NCI-H1694 treated with DMSO at 0.1 percent for 48 hours (cell line): ENCODE measurements at places on chromosomes 4 and X.

- DNase-seq: no peak
These were observed 338.6 kb upstream of the PUDP start for GRCh38 chrX:7486505-7486904.

DNA sequence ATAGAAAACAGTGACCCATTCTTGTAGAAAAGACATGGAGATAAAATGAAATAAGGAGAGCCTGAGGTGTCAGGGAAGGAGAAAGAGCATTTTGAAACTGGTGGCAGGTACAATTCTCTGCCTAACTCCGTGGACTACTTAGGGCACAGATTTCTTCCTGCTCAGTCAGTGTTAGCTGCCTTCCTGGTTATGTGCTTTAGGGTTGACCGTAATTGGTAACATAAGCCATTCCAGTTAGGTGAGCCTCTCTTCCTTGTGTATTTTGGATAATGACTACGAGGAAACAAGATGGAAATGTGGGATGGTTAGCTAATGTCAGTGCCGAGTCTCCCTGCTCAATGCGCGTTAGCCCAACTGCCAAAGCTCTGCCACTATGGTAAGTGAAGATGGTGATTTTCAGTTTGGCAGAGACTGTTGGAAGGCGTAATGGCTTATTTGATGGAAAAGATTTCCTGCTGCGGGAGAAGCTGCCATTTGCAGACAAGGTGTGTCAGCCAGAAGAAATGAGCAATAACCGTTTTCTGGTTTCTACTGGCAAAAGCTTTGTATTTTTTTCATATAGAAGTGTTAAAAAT, 174.1 kb downstream of the CBR4 start:
- DNase-seq: no peak

DNA sequence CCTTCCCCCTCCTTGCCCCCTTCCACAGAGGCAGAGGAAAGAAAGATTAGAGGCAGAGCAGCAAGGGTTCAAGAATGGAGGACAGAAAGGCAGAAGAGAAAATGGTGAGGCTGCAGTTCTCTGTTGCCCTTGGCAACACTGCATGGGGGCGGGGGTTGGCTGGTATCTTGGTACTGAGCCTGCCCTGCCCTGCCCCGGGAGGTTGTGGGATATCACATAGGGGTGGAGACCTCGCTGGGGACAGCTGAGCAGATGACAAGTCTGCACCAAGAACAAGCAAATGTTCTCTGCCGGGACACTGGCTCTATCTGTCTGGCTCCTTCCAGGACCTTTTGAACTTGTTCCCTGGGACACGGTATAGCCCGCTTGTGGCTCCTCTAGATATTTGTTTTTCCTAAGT, 39.8 kb downstream of the NHS start:
- no peak for DNase-seq

DNA sequence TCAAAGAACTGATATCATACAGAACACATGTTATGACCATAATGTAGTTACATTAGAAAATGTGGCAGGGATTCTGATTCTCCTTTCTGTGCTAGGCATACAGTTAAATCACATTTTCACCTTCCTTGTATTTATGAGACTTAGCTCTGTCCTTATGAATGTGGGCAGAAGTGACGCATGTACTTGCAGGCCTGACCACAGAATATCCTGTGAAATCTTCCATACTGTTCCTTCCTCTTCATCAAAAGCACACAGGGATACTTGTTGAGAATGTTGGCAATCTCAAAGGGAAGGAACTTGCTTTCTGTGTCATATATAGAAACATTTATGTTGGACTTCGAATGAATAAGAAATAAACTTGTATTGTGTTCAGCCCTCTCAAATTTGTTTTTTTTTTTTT, 17.2 kb upstream of the MYOZ2 start:
- DNase-seq: no peak

GRCh38 chrX:5632061-5632614, 596.5 kb downstream of the NLGN4X start:
- no peak for DNase-seq

DNA sequence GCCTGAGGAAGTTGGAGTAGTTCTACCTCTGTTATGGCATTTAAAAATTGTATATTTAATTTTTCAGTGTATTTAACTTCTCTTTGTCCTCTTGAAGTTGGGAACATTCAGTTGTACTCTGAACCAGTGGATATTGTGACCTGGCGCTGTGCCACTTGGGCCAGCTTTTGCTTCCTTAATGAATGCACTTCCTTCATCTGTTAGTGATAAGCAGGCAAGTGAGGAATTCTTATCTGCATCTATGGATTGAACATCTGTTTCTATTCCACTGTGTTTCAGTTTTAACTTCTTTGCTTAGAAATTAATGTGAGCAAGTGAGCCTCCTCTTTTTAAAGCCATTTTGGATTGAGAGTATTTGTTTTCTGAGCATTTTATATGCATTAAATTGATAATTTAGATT, 128.3 kb downstream of the UCHL1 start:
- no peak for DNase-seq

DNA sequence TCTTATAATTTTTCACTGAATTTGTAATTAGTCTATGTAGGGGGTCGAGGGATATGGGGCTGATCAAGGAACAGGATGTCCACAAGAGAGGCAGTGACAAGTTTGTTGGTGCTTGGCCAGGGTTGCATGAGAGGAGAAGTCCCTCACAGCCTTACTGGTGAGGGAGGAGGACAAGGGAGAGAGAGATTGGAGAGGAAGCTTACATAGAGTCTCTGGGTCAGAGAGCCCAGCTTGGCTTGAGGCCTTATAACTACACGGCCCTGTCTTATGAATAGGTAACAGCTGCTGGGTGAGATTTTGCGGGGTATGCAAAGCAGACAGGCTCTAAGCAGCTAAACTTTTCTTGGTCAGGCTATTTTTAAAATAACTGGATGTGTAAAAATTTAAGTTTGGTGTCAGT, 37.9 kb upstream of the OTUD4 start:
- DNase-seq: no peak

DNA sequence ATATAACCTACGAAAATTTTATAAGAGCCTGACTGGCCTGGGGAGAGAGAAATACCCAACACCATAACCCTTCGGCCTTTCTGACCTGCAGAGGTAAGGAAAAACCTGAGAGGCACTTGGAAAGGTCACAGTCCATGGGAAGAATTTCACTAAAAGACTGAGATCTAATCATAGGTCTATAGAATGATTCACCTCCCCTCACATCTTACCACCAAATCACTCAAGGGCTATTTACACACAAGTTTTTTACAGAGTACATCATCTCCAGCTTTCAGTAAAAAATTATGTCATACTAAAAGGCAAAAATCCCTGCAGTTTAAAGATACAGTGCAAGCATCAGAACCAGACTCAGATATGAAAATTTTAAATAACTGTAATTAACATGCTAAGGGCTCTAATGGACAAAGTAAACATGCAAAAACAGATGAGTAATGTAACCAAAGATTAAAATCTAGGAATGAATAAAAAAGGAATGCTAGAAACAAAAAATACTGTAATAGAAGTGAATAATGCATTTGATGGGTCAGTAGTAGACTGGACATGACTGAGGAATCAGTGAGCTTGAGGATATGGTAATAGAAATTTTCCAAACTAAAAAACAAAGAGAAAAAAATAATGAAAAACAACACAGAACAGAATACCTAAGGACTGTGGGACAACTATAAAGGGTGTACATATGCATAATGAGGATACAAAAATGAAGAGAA, 32.1 kb upstream of the SLC16A2 start:
- no peak for DNase-seq

GRCh38 chr4:143302536-143302935, 34.1 kb upstream of the GAB1 start:
- DNase-seq: no peak

- no peak for DNase-seq
These were observed 234.6 kb downstream of the SLC7A11 start for GRCh38 chr4:138007572-138007971.

GRCh38 chr4:173501592-173502150, 28.4 kb downstream of the HAND2 start:
- no peak for DNase-seq

- DNase-seq: no peak
These were observed 29.0 kb downstream of the PDHA1 start for GRCh38 chrX:19372547-19373331.

- DNase-seq: no peak
These were observed 101.4 kb upstream of the FAT1 start for GRCh38 chr4:186825069-186825468.

DNA sequence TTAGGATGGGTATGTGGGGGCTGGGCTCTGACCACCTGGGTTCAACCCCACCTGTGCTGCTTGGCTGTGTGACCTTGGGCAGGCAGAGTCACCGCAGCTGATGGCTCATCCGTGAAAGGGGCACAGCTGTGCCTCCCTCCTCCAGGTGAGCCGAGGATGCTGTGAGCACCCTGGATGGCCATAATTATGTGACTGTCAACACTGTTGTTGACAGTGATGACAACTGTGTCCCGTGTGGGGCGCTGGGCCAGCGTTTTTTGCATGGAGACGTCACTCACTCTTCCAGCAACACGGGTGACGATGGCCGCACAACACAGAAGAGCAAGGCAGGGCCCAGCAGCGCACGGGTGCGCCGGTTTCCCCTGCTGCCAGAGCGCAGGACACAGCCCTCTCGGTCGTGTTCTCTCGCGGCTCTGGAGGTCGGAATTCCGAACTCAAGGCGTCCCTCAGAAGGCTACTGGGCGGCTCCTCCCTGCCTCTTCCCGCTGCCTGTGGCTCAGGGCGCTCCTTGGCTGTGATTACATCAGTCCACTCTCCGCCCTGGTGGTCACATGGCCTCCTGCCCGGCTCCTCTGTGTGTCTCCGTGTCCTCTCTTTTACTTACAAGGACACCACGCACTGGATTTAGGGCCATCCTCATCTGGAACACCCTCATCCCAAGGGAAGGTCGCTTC, 1.3 kb downstream of the SH3TC1 start:
- DNase-seq: no peak

DNA sequence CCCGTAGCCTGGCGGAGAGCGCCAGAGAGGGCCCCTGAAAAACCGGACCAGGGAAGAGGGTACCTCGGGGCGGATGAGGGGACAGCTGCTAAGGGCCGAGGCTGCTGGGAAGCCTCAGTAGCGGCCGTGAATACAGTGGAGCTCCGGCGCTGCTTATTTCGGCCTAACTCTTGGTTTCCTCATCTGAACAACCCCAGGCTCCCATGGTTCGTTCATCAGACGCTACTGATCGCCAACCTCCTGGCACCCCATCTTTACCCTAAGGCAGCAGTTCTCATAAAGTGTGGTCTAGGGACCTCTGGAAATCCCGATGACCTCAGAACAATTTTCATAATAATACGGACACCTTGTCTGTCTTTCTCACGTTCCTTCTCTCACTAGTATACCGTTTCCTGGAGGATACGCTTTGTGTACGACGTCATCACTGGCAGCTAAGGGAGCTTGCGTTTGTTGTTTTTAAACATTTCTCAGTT, 645 bp upstream of the RAB28 start:
- DNase-seq: no peak

DNA sequence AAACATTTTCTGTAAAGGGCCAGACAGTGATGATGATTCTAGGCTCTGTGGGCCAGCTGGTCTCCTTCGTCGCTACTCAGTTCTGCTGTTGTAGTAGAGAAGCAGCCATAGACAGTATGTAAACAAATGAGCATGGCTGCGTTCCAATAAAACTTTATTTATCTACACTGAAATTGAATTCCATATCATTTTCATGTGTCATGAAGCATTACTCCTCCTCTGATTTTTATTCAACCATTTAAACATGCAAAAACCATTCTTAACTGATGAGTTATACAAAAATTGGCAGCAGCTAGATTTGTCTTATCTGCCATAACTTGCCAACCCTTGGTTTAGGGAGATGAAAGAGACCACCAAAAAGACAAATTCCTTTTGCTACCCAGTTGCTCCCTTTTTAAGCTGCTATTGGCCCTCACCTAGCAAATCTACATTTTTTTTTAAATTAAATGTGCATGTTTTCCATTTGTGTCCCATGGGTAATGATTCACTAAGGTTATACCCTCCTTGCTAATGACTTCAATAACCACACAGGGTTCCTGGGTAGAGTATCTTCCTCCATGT, 309.9 kb downstream of the DHX15 start:
- DNase-seq: no peak

GRCh38 chr4:77196866-77197265, 39.9 kb downstream of the CCNG2 start:
- DNase-seq: no peak

- DNase-seq: no peak
These were observed 6.3 kb downstream of the FNIP2 start for GRCh38 chr4:158775091-158775651.

DNA sequence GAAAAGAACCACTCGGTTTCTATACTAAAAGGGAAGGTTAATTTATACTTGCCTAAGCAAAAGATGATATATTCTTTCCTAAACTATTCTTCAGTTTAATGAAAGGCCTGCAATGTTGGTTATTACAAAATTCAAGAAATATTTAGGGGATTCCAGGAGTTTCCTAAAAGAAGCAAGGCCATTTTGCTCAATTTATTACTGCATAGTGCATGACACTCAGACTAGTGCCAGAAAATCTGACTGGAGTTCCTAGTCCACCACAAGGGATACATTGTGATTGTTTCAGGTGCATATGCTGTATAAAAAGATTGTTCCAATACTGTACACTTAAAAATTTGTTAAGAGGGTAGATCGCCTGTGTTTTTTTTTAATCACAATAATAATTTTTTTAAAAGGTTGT, 78.7 kb downstream of the CAPN6 start:
- no peak for DNase-seq

DNA sequence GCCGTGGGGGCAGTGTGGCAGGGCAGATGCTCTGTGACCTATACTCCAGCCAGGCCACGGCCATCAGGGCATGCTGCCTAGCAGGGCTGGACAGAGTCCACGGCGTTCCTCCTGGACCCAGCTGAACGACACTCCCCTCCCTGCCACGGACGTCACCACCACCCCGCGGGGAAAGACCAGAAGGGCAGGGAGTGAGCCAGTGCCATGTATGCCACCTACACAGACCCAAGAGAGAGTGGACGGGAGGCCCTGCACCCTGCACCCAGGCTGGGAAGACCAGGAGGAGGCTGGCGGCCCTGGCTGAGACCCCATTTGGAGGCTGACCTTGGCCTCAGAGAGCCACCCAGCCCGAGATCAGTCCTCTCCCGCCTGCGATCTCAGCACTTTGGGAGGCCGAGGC, 101.9 kb downstream of the FAM53A start:
- DNase-seq: no peak

DNA sequence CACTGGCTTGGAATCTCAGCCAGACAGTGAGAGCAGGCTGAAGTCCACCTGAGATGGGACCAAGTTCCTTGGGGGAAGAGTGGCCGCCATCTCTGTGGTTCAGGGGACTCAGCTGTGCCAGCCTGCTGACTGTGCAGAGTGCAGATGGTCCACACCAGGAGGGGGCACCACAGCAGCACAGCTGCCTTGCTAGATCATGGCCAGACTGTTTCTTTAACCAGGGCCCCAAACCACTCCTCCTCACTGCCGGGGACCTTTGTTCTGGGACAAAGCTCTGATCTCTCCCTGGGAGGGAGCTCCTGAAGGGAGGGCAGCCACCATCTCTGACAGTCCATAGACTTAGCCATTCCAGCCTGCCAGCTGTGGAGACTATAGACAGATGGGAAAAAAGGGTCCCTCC, 2189.6 kb downstream of the PCDH7 start:
- DNase-seq: no peak

GRCh38 chr4:189049682-189050081, 891.0 kb upstream of the FRG1 start:
- no peak for DNase-seq
